ENCODE measurements at places on chromosomes 5 and 9. TPM values are rescaled to one million over a fixed set of nuclear protein-coding genes. Genes with fewer than 3 reads are reported as not detected.

PCDHGB1 gene
- 1.7 TPM for polyA plus RNA-seq

NCS1 gene
- 20.3 TPM for polyA plus RNA-seq

COL15A1 gene
- 3.7 TPM for polyA plus RNA-seq

ADRB2 gene
- polyA plus RNA-seq = 1.9 TPM

RUSC2 gene
- 16.3 TPM for polyA plus RNA-seq

DNA sequence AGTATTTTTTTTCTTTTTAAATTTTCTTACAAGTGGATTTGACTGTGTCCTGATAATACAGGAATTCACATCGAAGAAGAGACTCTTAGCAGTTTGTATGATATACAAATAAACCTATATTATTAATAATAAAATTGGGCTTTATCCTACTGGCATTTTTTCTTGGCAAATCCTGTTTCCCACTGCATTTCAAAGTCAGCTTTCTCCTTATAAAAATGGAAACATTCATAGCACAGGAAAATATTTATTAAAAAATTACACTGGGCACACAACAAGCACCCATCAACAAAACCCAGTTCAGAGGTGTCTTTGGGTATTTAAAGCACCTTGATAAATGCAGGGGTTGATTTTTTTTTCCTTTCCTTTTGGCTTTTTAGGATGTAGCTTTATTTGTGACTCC is 200.9 kb downstream of the MEF2C start:
- DNase-seq = no peak

C9orf40 gene
- polyA plus RNA-seq = 6.7 TPM

ANKDD1B gene
- 4.3 TPM for polyA plus RNA-seq

CTNNAL1 gene
- 84.2 TPM for polyA plus RNA-seq

P4HA2 gene
- 45.3 TPM for polyA plus RNA-seq

GRCh38 chr9:99873943-99874584 is 32.4 kb upstream of the STX17 start:
- DNase-seq = no peak

PITX1 gene
- 0.32 TPM for polyA plus RNA-seq

CBY3 gene
- 0.23 TPM for polyA plus RNA-seq

RFESD gene
- 4.3 TPM for polyA plus RNA-seq

DNA sequence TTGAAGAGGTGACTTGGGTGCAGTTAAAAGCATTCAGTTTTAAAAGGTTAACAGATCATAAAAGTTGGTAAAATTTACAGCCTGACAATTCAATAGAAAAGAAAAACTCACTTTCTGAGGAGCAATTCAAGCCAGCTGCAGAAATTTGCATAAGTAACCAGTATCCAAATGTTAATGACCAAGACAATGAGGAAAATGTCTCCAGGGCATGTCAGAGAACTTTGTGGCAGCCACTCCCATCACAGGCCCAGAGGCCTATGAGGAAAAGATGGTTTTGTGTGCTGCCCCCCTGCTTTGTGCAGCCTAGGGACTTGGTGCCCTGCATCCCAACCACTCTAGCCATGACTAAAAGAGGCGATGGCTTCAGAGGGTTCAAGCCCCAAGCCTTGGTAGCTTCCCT is 1406.5 kb upstream of the ACO1 start:
- no peak for DNase-seq

- no peak for DNase-seq
These were observed 83.1 kb downstream of the FGF1 start for GRCh38 chr5:142602720-142603245.

GRCh38 chr9:98879963-98880310 is 63.8 kb upstream of the COL15A1 start:
- DNase-seq = no peak

MEIKIN gene
- polyA plus RNA-seq = not detected

CFAP157 gene
- 3.8 TPM for polyA plus RNA-seq

GRCh38 chr5:11524188-11524587 is 380.1 kb downstream of the CTNND2 start:
- DNase-seq = no peak

GRCh38 chr5:98163796-98164493 is 609.5 kb upstream of the RGMB start:
- DNase-seq = no peak

- no peak for DNase-seq
These were observed 33.5 kb downstream of the ANXA6 start for GRCh38 chr5:151123897-151124751.

DNA sequence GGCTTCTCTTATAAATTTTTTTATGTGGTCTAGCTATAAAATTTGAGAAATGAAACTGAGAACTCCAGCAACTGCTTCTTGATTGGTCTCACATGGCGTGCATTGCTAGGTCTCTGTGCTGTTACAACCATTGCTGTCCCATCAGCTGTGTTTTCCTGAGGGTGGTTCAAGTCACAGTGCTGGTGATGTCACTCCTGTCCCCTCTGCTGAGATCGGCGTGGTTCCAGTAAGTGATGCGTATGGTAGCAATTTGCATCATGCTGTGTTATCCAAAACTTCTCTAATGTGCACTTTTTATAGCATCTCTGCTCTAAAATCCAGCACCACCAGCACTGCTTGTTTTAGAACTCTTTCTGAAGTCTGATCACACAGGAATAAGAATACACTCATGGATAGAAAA is 112.6 kb upstream of the ZNF608 start:
- no peak for DNase-seq

GRCh38 chr5:337563-338130 is 16.1 kb downstream of the AHRR start:
- DNase-seq = no peak

- DNase-seq = no peak
These were observed 8.4 kb upstream of the EXOC3 start for GRCh38 chr5:434443-435146.

FOXD4L6 gene
- not detected for polyA plus RNA-seq

DNA sequence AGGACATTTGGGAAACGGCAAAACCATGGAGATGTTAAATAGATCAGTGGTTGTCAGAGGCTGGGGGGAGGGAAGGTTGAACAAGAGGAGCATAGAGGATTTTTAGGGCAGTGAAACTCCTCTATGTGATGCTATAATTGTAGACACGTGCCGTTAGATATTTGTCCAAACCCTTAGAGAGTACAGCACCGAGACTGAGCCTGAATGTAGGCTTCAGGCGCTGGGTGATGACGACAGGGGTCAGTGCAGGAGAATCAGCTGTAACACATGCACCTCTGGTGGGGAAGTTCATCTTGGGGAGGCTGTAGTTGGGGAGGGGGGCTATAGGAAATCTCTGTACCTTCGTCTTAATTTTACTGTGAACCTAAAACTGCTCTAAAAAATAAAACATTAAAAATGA is 22.2 kb upstream of the CLPTM1L start:
- no peak for DNase-seq

DNA sequence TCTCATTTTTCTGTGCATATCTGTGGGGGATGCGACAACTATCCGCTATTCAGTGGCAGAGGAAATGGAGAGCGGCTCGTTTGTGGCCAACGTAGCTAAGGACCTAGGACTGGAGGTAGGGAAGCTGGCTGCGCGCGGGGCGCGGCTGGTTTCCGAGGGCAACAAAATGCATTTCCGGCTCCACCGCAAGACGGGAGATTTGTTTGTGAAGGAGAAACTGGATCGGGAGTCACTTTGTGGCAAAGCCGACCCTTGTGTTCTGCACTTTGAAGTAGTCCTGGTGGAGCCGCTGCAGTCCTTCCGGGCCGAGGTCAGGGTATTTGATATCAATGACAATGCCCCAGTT is 320 bp downstream of the PCDHB1 start:
- no peak for DNase-seq

CCDC127 gene
- polyA plus RNA-seq = 13.3 TPM

- no peak for DNase-seq
These were observed 12.3 kb downstream of the PCBD2 start for GRCh38 chr5:134917070-134917815.

GRCh38 chr5:139837711-139838380 is 42.2 kb downstream of the PSD2 start:
- no peak for DNase-seq

DNA sequence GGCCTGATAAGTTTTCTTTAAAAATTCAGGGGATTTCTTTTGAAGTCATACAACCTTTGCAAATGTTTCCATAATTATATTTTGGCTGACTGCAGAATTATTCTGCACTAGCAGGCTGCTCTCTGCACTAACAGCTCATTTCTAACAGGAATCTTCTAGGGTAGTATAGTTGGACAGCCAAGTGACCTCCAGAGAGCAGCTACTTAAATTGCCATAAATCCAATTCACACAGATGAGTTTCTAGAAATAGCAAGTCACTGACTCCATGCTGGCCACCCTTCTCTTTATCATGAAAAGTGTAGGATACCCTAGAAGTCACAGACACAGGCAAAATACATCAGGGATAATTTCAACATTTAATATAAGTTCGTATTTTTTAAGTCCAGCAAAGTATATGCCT is 110.9 kb upstream of the TARS1 start:
- DNase-seq = peak; percentile 78

GRCh38 chr5:99035942-99036341 is 107.1 kb upstream of the CHD1 start:
- DNase-seq = no peak

OTULINL gene
- 9.4 TPM for polyA plus RNA-seq

- peak; percentile 50 for DNase-seq
These were observed 44.5 kb downstream of the AGXT2 start for GRCh38 chr5:35003018-35003957.

DNA sequence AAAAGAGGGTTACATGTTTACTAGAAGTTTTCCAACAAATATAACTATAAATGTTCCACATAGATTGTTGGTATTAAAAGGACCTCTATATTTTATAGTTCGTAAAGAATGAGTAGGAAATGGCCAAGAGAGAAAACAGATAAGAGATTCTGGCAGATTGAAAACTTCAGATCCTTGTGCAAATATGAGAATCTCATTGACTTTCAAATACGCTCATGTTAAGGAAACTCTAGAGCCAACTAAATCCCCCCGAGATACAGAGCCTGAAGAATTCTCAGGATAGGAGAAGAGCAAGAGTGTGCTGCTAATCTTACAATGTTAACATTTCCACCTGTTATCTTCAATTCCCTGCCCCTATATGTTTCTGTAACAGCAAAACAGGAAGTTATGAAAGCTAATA is 159.0 kb upstream of the OR13F1 start:
- DNase-seq = no peak

ARHGEF39 gene
- 9.6 TPM for polyA plus RNA-seq

ABCA2 gene
- polyA plus RNA-seq = 29.1 TPM

DAB2 gene
- polyA plus RNA-seq = 118 TPM

PCDHGB7 gene
- polyA plus RNA-seq = 15.9 TPM

GRCh38 chr9:136645903-136646754 is 16.6 kb upstream of the EGFL7 start:
- DNase-seq = no peak
